ENCODE measurements at places on chromosomes 16 and 17. TPM values are rescaled to one million over a fixed set of nuclear protein-coding genes. Genes with fewer than 3 reads are reported as not detected.

MEIOC gene
- total RNA-seq = not detected

ATP2A1 gene
- total RNA-seq = 0.13 TPM

CIBAR2 gene
- total RNA-seq = not detected

PHLPP2 gene
- total RNA-seq = 4.0 TPM

GAST gene
- 0.90 TPM for total RNA-seq

KRTAP4-5 gene
- not detected for total RNA-seq

RNF227 gene
- total RNA-seq = 7.8 TPM

SLC7A6OS gene
- 17.4 TPM for total RNA-seq

SALL1 gene
- total RNA-seq = not detected

HOXB4 gene
- total RNA-seq = not detected

COG7 gene
- 9.7 TPM for total RNA-seq

HEATR9 gene
- not detected for total RNA-seq

PCGF2 gene
- 2.3 TPM for total RNA-seq

Data from bronchial epithelial cell (primary cell).